ENCODE measurements at places on chromosomes 1 and 21. TPM values are rescaled to one million over a fixed set of nuclear protein-coding genes. Genes with fewer than 3 reads are reported as not detected.

The LIN28A gene
- total RNA-seq: 0.05 TPM

The ZNF593OS gene
- total RNA-seq: not detected

The RAP1GAP gene
- not detected for total RNA-seq

The AQP10 gene
- not detected for total RNA-seq

The UBE2U gene
- not detected for total RNA-seq

- no peak for DNase-seq
Observed at GRCh38 chr1:54506594-54506993, 41.4 kb upstream of the ACOT11 start.

DNA sequence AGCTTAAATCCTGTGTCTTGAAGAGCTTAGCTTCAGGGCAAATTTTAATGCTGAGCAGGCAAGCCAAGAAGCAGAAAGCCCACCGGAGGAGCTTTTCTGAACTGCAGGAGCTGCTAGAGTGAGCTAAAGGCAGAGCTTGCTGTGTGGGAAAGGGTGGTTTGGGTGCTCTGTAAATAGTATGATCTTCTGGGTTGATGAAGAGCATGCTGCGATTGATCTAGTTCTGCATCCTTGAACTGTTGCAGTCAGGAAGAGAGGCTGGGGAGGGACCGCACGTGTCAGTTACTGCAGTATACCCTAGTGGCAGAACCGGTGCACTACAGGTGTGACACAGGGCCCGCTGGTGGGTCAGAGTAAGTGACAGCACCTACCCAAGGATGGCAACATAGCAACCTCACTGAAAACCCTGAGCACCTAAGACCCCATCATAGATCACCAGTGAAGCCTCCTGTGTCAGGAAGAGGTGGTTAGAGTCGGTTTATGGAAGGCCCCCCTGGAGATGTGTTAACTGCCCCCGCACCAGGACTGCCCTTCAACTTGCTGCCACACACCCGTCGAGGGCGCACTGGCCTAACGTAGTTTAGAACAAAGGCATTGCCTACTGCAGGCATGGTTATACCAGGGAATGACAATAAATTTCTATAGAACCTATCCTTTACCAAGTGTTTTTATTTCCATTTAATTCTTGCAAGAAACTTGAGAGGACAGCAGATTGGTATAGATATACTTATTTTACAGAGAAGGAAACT is 146.0 kb upstream of the KIAA0040 start:
- DNase-seq: no peak

DNA sequence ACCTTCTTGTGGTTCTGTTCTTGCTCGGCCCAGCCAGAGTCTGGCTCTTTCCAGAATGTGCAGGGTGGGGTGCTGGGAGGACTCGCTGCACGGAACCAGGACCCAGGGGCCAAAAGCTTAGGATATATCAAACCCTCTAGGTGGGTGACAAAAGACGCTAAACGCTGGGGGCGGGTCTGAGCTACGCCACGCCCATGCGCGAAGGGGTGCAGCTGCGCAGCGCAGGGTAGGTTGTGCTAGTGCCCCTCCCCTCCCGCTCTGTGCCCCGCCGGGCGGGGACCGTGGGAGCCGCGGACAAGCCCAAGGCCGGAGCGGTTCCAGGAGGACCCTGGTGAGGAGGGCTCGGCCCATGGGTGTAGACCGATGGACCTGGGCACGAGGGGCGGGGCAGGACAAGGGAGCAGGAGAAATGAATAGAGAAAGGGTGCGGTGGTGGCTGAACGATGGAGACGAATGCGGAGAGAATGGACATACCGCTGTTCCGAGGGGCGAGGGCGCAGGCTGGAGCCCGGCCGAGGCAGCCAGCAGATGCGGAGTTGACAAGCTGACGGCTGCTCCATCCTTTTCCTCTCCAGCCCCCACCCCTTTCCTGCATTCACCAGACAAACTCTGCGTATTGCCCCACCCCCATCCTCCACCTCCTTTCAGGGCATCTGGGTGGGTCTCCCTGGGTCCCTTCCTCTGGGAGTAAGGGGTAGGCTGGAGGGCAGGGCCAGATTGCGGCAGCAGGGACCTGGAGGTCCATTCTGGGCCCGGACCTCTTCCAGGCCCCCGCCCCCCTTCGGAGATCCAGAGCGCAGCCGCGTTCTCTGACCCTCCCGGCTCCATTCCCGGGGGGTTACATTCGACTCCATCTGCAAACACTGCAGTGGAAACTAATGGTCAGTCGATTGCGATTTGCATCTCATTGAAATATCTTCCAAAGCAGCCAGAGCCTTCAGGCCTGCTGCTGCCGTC is at the start of gene RUSC1:
Gene RUSC1 (plus strand): TSS at position 234 of the 957 bp plus-strand sequence. CDS start 880 bp downstream, outside the sequence.
- no peak for DNase-seq

DNA sequence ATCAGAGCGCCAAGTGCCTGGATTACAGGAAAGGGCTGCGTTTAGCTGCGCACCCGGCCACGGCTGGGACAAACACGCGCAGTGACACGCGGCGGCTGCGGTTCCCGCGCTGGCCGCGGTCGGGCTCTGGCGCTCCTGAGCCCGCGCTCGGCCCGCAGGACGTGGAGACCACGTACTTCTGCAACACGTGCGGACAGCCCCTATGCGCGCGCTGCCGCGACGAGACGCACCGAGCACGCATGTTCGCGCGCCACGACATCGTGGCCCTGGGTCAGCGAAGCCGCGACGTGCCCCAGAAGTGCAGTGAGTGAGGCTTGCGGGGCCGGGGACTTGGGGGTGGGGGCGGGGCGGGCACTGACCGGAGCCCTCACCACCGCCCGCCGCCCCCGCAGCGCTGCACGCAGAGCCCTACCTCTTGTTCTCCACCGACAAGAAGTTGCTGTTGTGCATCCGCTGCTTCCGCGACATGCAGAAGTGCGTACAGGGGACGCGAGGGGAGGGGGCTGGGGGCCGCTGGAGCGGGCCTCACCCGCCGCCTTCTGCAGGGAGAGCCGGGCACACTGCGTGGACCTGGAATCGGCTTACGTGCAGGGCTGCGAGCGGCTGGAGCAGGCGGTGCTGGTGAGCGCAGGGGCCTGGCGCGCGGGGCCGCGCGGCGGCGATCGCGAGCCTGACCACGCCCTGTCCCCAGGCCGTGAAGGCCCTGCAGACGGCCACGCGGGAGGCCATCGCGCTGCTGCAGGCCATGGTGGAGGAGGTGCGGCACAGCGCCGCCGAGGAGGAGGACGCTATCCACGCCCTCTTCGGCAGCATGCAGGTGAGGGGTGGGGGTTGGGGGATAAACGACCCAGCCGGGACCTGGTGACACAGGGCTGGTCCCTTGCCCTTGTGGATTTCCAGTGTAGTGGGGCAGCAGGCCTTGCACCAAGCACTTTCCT is 3.1 kb downstream of the RNF207 start:
- DNase-seq: no peak

GRCh38 chr1:220680085-220680687 is 10.0 kb upstream of the C1orf115 start:
- DNase-seq: no peak

DNA sequence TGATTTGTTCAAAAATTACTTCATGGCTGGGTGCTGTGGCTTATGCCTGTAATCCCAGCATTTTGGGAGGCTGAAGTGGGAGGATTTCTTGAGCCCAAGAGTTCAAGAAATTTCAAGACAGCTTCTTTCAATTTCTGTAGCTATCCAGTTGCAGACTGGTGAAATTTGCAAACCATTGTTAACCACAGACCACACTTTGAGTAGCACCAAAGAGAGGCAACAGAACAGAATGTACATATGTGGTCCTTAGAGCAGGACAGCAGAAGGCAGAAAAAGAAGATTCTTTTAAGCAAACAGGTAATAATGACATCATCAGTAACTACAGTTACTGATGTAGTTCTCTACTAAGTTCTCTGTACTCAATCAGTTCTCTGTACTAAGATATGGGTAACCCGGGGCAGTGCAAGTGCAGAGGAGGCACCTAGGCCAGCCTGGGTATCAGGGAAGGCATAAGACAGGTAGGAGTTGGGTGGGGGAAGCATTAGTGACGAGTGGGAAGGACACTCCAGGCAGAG is 5.5 kb upstream of the KLF17 start:
- DNase-seq: no peak

DNA sequence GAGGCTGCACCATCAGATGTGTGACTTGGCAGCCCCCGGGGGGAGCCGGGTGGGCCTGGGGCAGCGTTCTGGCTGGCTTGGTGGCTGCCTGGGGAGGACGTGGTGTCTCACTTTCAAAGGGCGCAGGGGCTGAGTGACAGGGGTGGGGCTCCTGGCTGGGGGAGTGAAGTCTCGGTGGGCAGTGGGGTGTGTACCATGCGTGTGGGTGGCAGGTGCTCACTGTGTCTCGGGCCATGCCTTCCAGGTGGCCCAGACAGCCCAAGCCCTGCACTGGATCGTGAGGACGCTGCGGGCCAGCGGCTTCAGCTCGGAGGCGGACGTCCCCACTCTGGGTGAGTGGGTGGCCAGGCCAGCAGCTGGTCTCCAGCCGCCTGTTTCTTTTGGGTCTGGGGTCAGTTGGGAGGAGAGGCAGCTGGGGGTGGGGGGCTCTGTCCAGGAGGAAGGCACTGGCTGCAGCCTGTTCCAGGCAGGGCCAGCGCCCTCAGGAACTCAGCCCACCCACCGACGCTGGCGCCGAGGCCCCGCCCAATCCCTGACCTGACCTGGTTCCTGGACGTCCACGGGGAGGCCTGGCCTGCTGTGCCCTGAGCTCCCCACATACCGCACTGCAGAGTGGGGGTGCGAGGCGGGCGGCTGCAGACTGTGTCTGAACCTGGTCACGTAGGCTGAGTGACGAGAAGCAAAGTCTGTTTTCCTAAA is 30.6 kb upstream of the LRRC3 start:
- no peak for DNase-seq

DNA sequence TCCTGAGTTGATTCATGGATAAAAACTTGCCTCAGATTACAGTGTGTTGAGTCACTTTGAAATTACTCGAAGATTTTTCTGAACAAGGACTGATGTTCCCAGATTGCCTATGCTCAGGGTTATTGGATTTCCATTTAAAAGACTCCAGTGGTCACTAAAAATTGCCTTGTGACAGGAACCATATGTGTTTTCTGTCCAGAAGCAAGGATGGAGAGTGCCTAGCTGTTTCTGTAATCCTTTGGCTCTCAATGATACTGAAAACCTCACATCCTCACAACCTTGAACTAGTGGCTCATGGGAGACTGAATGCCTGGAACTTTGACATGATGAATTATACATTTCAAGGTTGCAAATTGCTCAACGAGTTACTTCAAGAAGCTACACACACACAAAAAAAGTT is 1271.8 kb downstream of the BRINP3 start:
- no peak for DNase-seq

GRCh38 chr1:15918962-15919715 is 56.8 kb downstream of the ZBTB17 start:
- no peak for DNase-seq

DNA sequence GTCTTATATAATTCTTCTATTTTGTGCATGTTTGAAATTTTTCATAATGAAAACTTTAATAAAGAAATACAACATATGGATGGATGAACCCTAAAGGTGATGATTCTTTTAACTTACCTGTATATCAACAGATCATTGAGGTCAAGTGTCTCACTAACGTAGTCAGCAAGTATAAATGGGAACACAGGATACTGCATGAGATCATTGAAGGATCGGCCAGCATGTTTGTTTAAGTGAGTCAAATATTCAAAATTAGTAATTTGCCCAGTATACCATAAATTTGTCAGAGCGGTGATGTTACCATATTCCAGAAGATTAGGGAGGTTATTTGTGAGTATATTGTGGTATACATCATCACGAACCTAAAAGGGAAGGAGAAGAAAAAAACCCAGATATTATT is 71.0 kb upstream of the GNG4 start:
- no peak for DNase-seq

DNA sequence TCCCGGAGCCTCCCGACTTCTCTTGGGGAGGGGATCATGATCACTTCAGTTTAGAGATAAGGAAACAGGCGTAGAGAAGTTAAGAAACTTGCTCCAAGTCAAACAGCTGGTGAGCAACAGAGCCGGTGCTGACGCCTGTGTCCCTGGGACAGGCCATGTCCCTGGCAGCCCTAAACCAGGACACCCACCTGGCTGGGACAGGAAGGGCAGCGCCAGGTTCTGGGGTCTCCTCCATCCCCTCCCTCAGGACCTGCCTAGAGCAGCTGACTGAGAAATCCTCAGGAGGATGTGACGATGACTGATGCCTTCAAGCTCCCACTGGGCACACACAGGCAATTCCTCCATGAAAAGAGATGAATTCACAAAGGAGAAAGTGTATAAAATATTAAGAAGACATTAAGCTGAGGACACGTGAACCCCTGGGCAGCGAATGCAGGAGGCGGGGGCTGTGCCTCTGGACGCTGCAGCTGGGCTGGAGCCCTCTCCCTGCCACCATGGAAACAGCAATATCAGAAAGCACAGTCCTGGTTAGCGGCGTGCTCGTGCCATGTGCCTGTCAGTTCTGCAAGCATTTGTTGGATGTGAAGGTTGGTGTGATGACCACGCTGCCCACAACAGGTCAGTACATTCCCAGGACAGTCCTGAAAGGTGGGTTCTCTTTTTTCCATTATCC is 40.1 kb upstream of the C1orf174 start:
- no peak for DNase-seq
